Stimulated activated CD4-positive, alpha-beta T cell treated with anti-CD3 and anti-CD28 coated beads, Interleukin-1b, Interleukin-23, amount 100 ng/mL, for 1 hour (primary cell): ENCODE measurements at places on chromosomes 12 and 14.

GRCh38 chr12:5433081-5433844 is 1.4 kb downstream of the NTF3 start:
- no peak for DNase-seq

- DNase-seq, result no peak
Measured at GRCh38 chr12:11133816-11134215, 628 bp downstream of the TAS2R30 start.

- no peak for DNase-seq
Measured at GRCh38 chr12:93181409-93181965, 196.2 kb upstream of the NUDT4 start.

GRCh38 chr14:94380225-94381148 is 7.9 kb downstream of the SERPINA1 start:
- no peak for DNase-seq

DNA sequence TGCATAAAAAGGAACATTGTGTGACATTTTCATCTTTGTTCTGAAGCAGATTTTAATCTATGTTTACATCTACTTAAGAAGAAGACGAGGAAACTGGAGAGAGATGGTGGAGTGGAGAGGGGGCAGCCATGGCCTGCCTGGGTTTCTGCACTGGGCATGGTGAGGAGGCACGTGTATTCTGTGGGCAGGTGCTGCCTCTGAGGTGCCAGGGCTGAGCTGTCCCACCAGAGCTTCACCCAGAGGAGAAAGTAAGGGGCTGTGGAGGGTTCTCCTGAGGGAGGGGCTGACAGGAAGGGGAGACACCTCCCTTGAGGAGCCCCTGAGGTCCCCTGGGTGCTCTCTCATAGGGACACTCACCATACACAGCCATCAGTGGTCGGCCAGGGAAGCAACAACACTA is 372.4 kb upstream of the OR4E1 start:
- no peak for DNase-seq

DNA sequence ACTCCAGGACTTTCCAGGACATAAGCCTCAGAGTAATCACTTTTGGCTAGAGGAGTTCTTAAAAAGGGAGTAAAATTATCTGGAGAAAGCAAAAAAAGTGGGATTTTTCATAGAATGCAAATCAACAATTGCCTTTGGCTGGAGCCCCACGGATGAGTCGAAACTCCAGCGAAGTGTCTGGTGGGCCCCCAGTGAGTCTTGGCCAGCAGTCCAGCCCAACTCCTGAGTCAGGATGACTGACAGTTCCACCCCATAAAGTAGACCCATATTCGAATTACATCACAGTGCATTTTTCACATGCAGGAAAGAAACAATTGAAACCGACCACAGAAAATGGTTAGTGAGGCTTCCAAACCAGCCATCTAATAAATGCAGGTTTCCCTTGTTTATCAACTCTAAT is 265.7 kb downstream of the BCL11B start:
- DNase-seq, result no peak

GRCh38 chr12:84375449-84376170 is 537.0 kb downstream of the SLC6A15 start:
- no peak for DNase-seq

GRCh38 chr12:116067892-116068291 is 209.6 kb downstream of the MED13L start:
- DNase-seq, result no peak

DNA sequence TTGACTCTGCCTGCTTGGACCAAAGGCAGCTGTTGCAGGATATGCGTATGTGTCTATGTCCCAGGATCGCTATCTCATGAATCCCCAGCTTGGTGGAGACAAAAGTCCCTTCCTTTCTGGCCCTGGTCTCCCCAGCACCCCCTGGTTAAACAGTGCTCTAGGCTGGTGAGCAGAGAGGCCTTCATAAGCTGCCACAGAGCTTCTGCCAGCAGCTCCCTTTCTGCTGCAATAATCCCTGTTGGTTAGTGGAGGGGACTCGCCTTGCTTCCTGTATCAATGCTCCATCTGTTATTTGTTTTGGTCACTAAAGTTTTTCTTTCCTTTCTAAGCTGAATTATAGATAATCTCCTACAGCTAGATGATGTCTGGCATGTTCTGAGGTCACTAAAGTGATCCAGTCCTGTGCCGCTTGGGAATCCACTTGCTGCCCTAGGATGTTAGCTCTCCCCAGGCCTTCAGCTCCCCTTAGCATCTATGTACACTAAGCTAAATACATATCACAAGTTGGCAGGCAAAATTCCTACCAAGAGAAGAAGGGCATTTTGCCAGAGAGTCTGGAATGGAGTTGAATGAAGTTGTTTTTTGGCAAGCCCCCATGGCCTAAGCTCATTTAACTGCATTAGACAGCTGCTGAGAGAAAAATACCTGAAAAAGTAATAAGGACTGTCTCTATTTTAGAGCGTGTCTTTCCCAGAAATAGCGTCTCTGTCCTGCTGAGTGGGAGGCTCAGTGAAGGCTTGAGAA is 47.8 kb downstream of the RDH12 start:
- DNase-seq, result no peak

GRCh38 chr12:13875744-13876143 is 105.7 kb downstream of the GRIN2B start:
- no peak for DNase-seq

DNA sequence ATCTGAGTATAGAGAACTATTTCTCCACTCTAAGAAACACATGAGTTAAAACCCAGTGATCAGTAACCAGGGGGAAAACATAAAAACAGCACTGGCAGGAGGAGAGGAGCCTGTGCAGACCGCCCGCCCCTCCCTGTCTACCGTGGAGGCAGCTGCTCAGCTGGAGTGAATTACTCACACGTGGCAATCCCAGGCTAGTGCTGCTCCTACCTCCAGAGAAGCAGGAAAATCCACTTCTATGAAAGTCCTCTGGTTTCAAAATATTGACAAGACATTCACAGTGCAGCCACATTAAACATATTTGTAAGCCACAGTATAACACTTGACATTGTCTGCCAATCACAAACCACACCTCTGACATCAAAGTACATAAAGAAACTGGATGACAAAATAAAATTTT is 16.7 kb downstream of the TMEM132D start:
- no peak for DNase-seq

DNA sequence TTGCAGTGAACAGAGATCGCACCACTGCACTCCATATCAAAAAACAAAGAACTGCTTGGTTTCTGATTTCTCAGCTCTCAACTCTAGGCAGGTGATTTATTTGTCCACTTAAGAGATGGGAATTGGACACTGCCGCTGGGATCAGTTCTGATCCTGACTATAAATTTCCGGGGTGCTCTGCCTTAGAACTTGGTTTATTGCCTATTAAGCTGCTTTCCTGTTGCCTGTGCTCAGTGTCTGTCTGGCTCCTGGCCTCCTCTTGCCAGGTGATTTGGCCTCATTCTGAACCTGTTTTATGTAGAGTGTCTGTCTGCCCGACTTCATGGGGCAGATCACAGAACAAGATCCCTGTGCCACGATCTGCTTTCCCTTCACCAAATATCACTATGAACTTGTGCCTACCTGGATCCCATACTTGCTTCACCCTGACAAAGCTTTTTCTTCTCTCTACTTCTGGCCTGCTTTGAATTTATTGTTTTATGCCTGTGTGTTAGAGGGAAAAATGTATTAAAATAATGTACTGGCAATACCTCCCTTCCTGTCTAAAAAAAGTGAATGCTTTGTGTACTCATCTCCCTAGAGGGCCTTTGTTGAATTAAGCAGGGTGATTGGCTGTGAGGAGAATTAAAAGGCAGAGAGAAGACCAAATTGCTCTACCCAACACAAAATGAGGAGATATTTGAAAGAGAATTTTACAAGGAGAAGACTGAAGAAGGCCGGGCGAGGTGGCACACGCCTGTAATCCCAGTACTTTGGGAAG is 27.6 kb downstream of the CDKN1B start:
- no peak for DNase-seq

DNA sequence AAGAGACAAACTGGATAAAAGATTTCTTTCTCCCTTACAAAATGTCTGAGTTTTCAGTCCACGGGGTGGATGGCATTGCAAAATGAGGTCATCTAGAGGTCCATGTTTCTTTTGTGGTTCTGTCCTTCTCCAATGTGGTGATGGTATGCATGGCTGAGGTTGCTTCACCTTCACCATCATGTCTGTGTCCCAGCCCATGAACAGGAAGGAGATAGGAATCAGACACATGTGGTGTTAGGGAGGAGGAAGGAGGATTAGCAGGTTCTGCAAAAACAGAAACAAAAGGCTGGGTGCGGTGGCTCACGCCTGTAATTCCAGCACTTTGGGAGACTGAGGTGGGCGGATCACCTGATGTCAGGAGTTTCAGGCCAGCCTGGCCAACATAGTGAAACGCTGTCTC is 11.0 kb upstream of the AEBP2 start:
- DNase-seq, result no peak

- DNase-seq, result no peak
Measured at GRCh38 chr12:121061831-121062230, 22.8 kb upstream of the OASL start.

DNA sequence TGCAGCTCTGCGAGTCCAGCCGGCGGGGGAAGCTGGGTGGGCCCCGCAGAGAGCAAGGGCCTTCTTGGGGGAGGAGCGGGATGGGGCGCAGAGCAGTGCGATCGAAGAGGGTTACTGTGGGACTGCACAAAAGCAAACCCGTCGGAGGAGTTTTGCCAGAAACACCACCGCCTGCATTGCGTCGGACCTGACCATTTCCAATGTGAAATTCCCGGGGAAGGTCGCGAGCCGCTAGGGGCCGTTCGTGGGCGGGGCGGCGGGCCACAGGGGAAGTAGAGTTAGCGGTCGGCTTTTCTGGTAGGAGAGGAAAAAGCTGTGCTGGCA is 333 bp upstream of the KCNA1 start:
- DNase-seq, result no peak

GRCh38 chr12:127963933-127964332 is 303.0 kb upstream of the TMEM132C start:
- no peak for DNase-seq

- DNase-seq, result no peak
Measured at GRCh38 chr12:78143717-78144116, 313.0 kb downstream of the NAV3 start.

GRCh38 chr12:7067096-7067495 is 6.6 kb downstream of the C1S start:
- DNase-seq, result no peak

- no peak for DNase-seq
Measured at GRCh38 chr14:77284466-77284865, 13.5 kb upstream of the NGB start.

DNA sequence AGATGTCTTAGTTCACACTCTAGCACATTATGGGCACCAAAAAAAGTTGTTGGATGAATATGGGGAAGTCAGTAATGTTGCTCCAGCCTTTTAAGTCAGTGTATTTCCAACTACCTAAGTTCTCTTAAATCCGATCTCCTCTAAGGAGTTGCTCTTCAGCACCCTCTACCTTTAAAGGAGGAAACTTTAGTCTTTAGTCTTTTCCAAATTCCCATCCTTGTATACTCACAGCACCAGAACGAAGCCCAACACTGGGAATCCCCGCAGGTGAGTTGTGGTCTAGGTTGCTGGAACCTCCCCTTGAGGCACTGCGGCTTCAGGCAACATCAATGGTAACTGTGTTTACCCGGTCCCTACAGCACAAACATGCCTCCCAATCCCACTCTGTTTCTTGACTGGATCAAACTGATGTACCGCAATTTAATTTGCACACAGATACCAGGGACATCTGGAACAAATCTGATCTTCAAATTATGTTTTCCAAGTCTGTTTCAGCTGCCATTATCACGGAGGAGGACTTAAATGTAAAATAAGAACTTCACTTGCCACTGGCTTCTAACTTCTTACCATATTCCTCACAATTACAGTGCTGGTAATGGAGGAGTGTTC is 179.0 kb downstream of the FOXN3 start:
- no peak for DNase-seq

- no peak for DNase-seq
Measured at GRCh38 chr14:50955373-50956043, 11.2 kb upstream of the PYGL start.

- peak; percentile 70 for DNase-seq
Measured at GRCh38 chr12:113174461-113175384, 10.6 kb downstream of the DDX54 start.

- no peak for DNase-seq
Measured at GRCh38 chr14:103859416-103860202, 12.2 kb upstream of the PPP1R13B start.

DNA sequence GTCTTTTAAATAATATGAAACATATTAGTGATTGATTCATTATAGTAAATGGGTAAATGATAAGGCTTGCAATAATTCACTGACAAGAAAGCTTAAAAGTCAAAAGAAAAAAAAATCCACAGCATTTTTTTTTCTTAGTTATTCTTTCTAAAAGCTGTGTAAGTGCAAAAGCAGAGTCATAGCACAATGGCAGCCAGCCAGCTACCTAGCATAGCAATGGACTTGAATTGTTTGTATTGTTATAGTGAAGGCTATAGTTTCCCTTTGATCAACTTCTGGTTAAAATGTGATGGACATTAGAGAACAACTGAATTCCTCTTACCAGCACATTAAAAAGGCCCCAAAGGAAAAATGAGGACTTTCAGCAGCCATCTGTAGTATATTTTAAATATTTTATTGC is 232.1 kb downstream of the NAV3 start:
- no peak for DNase-seq

DNA sequence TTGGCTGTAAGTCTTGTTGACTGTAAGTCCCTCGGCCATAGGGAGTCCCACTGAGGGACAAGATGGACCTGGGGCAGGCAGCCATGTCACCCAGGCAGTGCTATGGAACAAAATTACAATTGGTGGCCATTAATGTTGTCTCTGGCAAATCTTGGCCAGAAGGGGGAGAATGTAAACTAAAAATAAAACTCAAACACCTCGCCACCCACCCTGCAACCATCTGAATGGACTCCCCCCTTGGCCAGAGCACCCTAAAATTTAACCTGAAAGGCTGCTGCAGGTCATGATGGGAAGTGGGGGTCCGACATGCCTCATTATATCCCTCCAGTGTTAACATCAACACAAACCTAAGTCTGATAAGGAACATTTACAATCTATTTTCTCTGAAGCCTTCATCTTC is 8.2 kb downstream of the SLC22A17 start:
- no peak for DNase-seq

DNA sequence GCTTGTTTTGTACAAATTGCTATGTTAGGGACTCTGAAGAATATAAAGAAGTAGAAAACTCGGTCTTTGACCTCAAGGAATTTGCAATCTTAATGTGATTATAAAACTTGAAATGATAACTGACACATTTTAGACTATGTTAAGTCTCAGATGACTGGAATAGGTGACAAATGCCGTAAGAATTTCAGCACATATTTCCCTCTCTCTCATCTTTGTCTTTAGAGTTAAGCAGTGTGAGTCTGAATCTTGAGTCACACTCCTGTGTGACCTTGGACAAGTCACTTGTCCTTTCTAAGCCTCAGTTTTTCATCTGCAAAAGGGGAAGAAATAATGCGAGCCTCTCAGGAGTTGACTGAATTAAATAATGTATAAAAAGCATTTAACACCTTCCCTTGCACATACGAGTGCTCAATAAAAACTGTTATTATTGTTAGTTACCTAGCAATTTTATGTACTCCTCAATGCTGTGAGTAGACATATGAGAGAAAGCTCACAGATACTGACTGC is 103.7 kb downstream of the DYRK2 start:
- no peak for DNase-seq

GRCh38 chr14:104157016-104157928 is 18.9 kb downstream of the KIF26A start:
- DNase-seq, result no peak
